ENCODE measurements at places on chromosomes 6 and 20. TPM values are rescaled to one million over a fixed set of nuclear protein-coding genes. Genes with fewer than 3 reads are reported as not detected.

Gene SH3BGRL2
- 13.8 TPM for total RNA-seq

Gene SLC26A8
- 0.80 TPM for total RNA-seq

Gene GCNT2
- total RNA-seq = 62.7 TPM

Gene LPA
- 0.60 TPM for total RNA-seq

Gene MARCKS
- 126 TPM for total RNA-seq

Gene FILIP1
- total RNA-seq = 5.1 TPM

Gene VSTM2L
- total RNA-seq = 1.9 TPM

Gene TNNC2
- total RNA-seq = 3.0 TPM

Gene ID4
- 4.5 TPM for total RNA-seq

Gene ZBTB46
- total RNA-seq = 18.9 TPM

Gene OXT
- not detected for total RNA-seq

Gene FOXA2
- 3.1 TPM for total RNA-seq

Gene GSTA2
- 0.14 TPM for total RNA-seq

Gene CCN2
- 75.9 TPM for total RNA-seq

Gene OR2H1
- not detected for total RNA-seq

Gene RPS18
- total RNA-seq = 3,240 TPM
